Stimulated activated CD4-positive, alpha-beta T cell treated with anti-CD3 and anti-CD28 coated beads, Interleukin-15, amount 100 ng/mL, for 48 hours (primary cell): ENCODE measurements at places on chromosomes 1 and 21.

DNA sequence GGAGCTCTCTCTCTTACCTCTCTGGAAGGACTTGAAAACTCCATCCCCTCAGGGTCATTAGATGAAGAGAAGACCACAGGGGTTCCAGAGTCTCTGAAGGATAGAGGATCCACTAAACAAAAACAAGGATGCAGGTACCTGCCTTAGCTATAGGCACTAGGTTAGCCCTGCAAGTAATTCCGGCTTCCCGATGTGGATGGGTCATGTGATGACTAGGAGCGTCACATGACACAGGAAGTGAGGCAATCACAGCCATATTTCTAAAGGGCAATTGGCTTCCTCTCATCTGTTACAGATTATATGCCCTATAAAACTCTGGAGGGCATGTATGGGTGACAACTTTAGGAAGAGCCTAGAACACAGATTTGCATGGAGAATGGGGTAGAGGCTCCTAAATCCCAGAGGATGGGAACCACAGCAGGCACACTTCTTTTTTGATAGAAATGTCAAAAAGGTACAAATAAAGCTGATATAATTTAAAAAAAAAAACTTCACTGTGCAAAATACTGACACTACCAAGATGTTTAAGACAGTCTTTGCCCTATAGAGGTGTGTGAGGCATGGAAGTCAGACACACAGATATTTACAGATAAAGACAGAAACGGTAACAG is 14.1 kb downstream of the ENTREP3 start:
- peak; percentile 29 for DNase-seq

DNA sequence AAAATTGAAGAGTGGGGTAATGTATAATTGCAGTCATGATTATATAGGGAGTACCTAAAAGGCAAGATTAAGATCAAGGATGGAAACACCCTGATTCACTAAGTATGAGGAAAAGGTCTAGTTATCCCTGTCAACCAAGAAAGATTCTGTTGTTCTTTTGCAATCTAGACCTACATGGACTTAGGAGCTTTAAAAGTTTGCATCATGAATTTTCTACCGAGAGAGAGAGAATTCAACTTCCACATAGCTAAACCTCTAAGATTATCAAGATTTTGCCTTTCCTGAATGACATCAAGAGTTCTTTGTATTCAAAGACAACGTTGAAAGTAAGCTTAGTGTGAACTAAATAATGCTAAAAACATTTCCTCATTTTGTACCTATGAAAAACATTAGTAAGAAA is 78.8 kb upstream of the RBM34 start:
- DNase-seq: no peak

GRCh38 chr1:245751726-245752470 is 597.1 kb downstream of the KIF26B start:
- no peak for DNase-seq

DNA sequence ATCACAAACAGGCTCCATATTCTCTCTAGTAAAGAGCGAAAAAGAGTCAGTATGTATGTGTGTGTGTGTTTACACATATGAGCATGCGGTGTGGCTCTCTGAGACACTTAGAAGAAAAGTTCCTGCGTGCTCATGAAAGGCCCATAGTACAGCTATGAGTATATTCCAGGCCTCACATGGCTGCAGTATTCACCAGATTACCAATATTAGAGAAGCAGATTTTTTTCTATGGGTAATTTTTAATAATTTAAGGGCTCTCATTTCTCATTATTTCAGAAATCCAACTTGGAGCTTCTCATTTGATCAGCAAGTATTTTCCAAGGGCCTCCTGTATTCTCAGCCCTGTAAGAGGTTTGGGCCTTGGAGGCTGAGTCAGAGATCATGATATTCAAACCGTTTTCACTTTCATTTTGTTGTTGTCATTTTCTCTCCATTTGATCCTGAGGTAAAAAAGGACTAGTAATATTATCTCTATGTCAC is 232.9 kb upstream of the SGIP1 start:
- DNase-seq: no peak

- DNase-seq: no peak
These were observed 428.4 kb upstream of the B3GALT2 start for GRCh38 chr1:193614817-193615216.

- no peak for DNase-seq
These were observed 97.7 kb downstream of the CACHD1 start for GRCh38 chr1:64567426-64568170.

DNA sequence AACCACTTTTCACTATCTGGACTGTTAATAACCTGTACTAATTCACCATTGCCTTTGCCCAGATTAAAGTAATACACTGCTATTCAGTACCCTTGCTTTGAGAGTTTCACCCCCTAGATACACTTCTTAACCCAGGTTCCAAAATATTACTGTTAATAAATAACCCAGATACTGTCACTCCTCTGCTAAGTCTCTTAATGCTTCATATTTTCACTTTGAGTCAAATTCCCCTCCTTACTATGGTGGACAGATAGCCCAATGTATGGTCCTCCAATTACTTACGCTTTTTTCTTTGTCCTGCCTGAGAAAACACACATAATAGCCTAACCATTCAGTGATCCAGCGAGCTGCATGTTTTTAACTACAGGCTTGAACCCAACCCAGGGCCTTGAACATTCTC is 152.5 kb downstream of the NEGR1 start:
- DNase-seq: no peak

- DNase-seq: no peak
These were observed 225.4 kb downstream of the SMYD3 start for GRCh38 chr1:246281639-246282038.
